Body of pancreas (tissue), 4 donors: ENCODE measurements at places on chromosomes 6 and 20.

- DNase-seq: no peak
Measured at GRCh38 chr6:162344646-162345010, 382.9 kb downstream of the PRKN start.

- no peak for DNase-seq
Measured at GRCh38 chr6:13282393-13283069, 45.8 kb downstream of the TBC1D7 start.

DNA sequence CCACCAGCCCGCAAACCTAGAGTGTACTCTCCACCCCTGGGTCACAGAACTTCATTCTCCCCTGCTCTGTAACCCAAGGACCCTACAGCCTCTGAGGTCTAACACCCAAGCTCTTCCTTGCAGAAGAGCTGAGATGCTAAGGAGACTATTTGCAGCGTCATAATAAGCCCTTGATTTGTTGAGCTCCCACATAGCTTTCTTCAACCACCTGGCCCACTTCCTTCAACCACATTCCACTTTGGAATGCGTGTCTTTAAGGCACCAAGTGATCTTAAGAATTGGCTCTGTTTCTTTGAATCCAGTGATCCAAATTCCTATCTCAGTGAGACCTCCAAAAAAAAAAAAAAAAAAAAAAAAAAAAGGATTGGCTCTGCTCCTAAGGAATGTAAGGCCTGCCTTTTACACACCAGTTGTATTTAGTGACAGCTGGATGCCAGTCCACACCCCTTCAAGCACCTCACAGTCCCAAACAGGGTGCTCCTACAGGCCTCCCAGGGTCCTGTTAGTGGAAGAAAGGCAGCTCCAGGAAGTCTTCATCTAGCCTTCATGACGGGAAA, 106.2 kb downstream of the UBE3D start:
- no peak for DNase-seq

DNA sequence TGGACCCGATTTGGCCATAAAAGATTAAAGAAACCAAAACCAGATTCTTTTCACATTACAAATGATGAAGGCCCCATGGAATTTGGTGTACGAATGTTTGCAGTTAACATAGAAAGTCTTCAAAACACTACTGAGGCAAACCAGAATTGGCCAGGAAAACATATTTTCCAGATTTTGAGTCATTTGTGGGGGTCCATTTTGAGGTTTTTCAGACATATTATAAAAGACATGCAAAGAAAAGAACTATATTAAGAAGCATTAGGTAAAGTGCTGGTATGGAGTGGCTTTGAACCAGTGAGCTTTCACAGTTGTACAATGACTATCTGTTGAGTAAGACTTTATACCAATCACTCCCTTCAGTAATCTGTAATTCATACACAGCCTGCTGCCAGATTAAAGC, 168.9 kb upstream of the COL21A1 start:
- no peak for DNase-seq

DNA sequence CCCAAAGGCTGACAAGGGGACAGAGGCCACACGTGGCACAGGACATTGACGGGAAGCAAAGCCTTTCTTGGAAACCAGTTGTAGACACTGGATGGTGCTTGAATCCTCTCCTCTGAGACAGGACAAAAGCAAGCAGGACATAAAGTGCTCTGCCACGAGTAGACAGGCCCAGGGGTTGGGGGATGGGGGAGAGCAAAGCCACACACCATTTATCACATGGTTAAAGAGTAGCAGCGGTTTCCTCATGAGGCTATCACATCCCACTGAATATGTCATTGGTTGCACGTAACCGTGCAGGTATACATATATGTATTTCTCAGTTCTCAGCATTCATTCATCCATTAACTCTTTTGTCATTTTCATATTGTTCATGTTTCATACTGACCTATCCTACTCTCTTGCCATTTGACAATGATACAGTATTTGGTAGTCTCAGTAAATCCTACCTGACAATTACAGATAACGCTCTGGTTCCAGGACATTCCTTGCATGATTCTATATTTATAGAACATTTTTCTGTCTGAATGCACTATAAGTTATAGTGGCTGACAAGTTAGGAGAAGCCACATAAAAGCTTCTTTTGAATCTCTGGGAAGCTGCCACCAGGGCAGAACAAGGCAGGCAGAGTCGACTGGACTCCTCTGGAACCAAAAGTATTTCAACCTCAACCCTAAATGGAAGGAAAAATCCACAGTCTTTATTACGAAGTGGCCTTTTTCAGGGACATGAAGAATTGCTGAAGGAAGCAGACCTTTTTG, 23.5 kb downstream of the METTL24 start:
- no peak for DNase-seq

GRCh38 chr6:113306552-113307145, 550.5 kb upstream of the MARCKS start:
- peak; percentile 86 for DNase-seq

GRCh38 chr6:88262332-88262731, 96.2 kb upstream of the CNR1 start:
- no peak for DNase-seq

DNA sequence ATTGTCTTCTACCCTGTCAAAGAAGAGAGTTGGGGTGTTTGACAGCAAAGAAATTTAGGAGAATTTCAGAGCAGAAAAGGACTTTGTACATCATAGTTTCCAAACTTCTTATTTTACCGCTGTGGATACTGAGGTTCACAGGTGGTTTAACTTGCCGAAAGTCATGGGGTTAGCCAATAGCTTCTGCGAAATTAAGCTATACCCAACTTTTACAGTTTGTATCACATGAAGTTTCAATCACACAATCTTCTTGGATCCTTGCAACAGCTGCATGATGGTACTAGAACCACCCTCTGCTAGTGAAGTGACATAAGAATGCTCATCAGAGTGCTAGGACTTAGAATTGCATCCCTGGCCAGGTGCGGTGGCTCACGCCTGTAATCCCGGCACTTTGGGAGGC, 345.5 kb downstream of the CD83 start:
- DNase-seq: no peak

DNA sequence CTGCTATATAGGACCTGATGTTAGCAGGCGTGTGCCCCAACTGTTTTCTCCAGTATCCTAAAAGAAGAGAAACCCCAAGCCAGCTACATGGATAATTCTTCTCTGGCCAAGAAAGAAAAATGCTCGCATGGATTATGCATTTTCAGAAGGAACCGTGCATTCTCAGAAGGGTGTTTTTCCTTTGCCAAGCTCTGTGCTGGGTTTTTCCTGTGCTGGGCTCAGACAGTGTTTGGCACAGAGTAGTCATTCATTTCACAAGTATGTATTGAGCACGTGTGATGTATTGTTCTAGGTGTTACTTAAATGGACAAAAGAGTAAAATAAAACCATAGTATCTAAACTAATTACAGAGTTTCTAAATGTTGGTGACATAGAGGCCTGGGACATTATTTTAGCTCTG, 62.7 kb upstream of the ZNF133 start:
- no peak for DNase-seq

DNA sequence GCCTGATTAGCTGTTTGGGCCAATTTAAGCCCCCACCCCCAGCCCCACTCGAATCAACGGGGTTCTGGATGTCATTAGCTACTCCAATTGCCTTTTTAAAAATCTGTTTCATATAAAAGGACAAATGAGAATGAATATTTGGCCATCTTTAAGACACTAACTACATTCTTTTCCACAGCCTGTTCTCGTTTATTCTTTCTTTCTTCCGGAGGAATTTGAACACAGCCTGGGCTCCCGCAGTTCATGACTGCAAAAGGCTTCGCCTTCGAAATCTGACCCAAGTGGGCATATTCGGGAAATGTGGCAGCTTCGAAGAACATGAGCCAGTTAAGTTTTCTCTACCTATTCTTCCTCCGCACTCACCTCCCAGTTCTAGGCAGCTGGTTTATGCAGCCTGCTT, 49.4 kb upstream of the NFATC2 start:
- DNase-seq: no peak

- no peak for DNase-seq
Measured at GRCh38 chr6:169428532-169428931, 174.9 kb upstream of the THBS2 start.

GRCh38 chr6:118860880-118861279, 33.1 kb upstream of the ASF1A start:
- DNase-seq: peak; percentile 60

DNA sequence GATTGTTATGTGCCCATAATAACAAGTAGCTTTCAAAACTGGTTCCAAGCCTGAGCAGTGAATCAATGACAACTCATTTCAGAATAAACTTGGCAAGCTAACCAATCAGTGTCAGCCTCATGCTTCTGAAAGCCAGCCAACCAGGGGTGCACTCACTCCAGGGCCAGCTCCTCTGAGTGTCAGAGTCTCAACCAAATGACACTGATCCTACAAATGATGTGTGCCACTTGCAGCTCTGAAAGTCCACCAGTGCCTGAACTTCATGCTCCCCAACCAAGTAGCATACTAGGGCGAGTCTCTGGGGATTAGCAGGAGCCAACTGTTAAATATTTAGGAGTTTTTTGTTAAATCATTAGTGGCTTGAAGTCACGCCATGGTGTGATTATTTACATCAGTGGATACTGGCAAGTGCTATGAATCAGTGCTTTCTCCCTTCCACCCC, 4.5 kb downstream of the IYD start:
- no peak for DNase-seq
